ENCODE measurements at places on chromosomes 3 and 15. TPM values are rescaled to one million over a fixed set of nuclear protein-coding genes. Genes with fewer than 3 reads are reported as not detected.

DNA sequence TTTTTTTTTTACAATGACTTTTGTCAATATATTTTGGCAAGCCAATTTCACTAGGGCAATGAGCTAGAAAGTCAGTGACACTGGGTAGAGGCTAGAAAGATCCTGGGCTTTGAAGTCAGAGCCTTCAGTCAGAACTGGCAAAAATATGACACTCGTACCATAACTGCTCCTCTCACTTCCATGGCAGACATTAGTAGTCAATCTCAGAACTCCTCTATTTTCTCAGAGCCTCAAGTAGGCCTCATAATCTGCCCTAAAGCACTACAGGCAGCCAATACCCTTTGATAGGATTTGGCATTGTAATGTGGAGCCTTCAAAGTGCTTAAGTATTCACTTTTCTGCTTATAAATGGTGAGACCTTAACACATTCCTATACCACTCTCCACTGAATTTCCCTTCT is 67.8 kb downstream of the ADAMTS9 start:
- DNase-seq = no peak

- no peak for DNase-seq
These were observed 24.7 kb downstream of the IP6K1 start for GRCh38 chr3:49761661-49762060.

GRCh38 chr15:40930430-40931299 is 1.5 kb downstream of the DLL4 start:
- DNase-seq = peak; percentile 55

DNA sequence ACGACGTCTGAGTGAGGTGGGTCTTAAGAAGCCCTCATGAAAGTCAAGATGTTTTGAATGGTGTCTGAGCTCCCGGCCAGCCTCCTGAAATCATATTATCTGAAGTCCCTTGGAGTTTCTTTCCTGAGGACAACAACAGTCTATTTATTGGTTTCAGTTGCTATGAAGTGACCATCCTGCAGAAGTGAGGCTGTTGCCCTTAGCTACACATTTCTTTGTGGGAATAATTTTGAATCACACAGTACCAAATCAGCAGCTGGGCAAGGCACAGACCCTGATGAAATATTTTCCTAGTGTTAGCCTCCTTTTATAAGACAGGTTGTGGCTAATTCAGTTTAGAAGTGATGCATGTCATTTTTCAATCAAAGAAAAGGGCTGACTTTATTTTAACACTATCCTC is 220.7 kb upstream of the AZI2 start:
- no peak for DNase-seq

GRCh38 chr3:123920383-123920782 is 36.3 kb upstream of the MYLK start:
- no peak for DNase-seq

The NRROS gene
- 2.5 TPM for total RNA-seq

The PLOD2 gene
- 80.5 TPM for total RNA-seq
